ENCODE measurements at places on chromosomes 6 and 20.

- DNase-seq: no peak
These were observed 26.2 kb upstream of the MRPS18A start for GRCh38 chr6:43713643-43714310.

DNA sequence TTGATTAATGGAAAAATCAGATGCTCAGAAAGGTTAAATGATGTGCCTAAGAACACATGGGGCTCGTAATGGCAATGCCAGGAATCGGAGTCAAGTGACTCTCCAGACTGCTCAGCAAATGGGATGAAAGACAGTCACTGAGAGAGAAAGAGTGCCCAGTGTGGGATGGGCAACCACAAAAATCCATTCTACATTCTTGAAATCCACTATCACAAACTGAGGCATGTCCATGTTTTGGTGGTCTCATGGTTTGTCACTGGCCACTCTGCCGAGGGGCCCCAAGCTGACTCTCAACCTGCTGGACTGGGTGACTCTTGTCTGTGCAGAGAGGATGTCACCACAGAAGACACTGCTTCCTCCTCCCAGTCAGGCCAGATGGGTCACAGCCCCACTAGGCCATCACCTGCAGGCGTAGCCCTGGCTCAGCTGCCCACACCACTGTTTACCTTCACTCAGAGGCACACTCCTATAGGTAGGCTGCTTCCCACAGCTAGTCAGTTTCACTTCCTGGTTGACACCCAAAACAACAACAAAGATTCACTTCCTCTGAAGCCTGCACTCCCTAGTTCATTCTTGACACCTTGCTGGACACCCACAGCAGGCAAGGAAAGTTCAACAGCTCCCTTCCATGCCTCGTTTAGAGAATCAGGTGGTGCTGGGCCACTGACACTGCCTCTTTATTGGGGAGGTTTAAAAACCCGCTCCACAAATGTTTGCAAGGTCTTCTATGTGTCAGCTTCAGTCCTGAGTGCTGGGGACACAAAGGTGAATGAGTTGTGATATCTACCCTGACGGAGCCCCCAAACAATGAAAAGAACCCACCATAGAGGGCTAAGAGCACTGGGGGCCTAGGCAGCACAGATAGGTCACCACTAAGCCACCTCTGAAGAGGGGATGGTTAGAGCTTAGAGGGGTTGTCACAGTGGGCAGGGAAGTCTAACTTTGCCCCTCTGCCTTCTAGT lies 21.7 kb downstream of the MAP1LC3A start:
- DNase-seq: no peak

DNA sequence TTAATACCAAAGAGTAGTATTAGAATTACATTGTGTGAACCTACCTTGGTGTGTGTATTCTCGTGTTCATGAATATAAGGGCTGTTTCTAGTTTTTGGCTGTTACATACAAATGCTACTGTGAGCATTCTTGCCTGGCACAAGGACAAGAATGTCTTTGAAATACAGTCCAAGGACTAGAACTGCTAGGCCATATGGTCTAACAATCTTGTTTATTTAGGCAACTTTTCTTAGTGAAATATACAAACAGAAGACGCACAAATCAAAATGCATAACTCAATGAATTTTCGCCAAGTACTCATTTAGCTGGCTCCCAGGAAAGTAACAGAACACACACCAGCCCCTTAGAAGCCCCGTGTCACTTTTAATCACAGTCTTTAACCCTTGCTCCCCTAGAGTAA lies 28.5 kb downstream of the KDM1B start:
- no peak for DNase-seq

- DNase-seq: no peak
These were observed 52.6 kb upstream of the SLC22A1 start for GRCh38 chr6:160069050-160069454.

DNA sequence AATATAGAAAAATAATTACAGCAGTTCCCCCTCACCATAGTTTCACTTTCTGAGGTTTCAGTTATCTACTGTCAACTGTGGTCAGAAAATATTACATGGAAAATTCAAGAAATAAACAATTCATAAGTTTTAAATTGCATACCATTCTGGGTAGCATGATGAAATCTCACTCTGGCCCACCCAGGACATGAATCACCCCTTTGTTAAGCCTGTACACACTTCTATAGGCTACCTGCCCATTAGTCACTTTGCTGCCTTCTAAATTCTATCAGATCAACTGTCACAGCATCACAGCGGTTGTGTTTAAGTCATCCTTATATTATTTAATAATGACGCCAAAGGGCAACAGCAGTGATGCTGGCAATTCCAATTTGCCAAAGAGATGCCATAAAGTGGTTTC lies 140.3 kb upstream of the RUNX2 start:
- peak; percentile 2 for DNase-seq

DNA sequence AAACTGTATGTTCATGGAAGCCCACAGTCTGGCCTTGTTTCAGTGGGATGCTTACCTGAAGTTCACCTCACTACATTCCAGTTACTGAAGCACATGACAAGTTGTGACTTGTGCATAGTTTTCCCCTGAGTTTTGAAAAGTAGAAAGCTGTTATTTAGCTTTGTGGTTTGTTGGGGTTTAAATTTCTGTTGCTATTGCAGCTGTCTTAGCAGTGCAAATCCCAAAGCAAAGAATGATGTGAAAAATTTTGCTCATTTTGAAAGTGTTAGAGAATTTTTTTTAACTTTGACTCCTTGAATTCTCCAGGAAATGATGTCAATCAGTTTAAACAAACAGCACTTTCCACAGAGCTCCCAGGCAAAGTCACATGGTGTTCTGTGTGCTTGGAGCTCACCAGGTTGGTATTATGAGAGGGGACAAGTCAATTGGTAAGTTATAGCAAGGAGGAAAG lies 268.4 kb downstream of the ADGRG6 start:
- DNase-seq: no peak

DNA sequence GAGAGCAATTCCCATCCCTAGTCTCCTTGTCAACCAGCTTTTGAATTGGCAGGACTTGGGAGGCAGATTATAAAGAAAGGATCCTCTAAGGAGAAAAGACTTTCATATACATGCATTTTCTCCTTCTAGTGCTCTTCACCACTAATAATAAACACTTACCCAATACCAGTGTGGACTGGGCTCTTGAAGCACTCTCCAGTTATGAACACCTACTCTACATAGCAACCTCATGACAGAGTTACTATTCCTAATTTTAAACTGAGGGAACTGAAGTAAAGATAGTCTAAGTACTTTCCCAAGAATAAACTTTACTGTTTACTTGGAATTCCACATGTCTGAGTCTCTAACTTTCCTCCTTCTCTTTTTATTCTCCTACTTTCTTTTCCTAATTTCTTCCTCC lies 4.8 kb downstream of the COL9A1 start:
- DNase-seq: no peak

- no peak for DNase-seq
These were observed 135.8 kb downstream of the KIF16B start for GRCh38 chr20:16437387-16437996.

- no peak for DNase-seq
These were observed 2.4 kb upstream of the RTF2 start for GRCh38 chr20:56465997-56466396.

DNA sequence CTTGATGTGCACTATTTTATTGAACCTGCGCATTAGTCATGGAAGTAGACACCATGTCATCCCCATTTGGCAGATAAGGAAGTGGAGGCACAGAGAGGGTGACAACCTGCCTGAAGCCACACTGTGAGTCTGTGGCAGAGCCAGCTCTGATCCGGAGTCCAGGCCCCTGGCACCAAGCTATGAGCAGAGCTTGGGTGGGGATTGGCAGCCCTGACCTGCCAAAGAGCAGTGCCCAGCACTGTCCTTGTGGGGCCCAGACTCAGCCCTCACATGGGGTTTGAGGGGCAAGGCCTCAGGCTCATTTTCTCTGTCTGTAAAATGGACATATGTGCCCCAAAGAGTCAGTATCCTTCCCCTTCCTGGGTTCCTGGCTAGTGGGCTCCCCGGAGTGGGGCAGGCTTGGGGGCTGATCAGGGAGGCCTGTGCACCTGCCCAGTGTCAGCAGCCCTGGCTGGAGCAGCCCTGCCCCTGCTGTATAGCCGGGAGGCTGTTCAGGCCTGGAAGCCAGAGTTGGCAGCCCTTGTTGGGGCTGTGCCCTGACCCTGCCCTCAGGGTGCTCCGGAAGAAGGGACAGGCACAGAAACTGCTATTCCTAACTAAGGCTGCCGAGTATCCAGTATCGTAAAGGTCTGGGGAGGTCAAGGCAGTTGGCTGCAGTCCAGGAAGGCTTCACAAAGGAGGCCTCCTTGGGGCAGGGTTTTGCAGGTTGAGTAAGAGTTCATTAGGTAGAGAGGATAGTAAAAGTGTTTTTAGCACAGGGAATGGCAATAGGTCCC lies 38.7 kb downstream of the TGM2 start:
- no peak for DNase-seq

DNA sequence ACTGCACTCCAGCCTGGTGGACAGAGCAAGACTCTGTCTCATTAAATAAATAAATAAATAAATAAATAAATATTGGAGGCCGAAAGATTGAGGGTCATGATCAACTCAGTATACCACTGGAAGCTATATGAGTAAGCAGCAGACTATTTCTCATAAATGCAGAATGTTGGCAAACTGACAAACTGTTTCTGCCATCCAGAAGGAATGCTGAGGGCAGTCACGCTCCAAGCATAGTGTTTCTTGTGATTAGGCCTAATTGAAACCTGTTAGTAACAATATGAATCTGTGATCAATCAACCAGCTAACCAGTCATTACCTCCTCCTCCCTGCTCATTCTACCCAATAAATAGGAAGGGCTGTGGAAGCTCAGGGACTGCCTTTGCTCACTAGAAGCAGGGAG lies 15.2 kb upstream of the KCNK15 start:
- DNase-seq: peak; percentile 72

GRCh38 chr6:22653980-22654610 lies 84.7 kb downstream of the HDGFL1 start:
- DNase-seq: no peak

GRCh38 chr6:30654798-30655742 lies 8.1 kb downstream of the C6orf136 start:
- no peak for DNase-seq

DNA sequence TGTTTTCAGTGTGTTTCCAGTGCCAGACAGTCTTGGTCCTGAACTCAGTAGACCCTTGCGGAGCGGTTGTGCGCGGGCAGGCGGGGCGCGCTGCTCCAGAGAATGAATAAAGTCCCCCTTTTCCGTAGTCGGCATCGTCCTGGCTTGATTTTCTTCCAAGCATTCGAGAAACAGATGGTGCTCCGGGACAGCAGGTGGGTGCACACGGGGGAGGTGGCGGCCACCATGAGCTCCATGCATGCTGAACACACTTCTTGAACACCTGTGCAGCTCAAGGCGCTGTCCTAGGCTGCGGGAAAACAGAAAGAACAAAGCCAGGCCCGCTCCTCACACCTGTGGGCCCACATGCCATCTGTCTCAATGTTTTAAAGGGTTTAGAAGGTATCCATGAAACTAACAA lies 125.2 kb downstream of the TAF4 start:
- no peak for DNase-seq

GRCh38 chr6:43405354-43405753 lies 22.0 kb upstream of the ABCC10 start:
- DNase-seq: no peak
